Astrocyte (in vitro differentiated cells and primary cell): ENCODE measurements at places on chromosomes 1 and 21. TPM values are rescaled to one million over a fixed set of nuclear protein-coding genes. Genes with fewer than 3 reads are reported as not detected.
A peak's percentile ranks its signal among the peaks of the same experiment; 100 is the strongest.

DNA sequence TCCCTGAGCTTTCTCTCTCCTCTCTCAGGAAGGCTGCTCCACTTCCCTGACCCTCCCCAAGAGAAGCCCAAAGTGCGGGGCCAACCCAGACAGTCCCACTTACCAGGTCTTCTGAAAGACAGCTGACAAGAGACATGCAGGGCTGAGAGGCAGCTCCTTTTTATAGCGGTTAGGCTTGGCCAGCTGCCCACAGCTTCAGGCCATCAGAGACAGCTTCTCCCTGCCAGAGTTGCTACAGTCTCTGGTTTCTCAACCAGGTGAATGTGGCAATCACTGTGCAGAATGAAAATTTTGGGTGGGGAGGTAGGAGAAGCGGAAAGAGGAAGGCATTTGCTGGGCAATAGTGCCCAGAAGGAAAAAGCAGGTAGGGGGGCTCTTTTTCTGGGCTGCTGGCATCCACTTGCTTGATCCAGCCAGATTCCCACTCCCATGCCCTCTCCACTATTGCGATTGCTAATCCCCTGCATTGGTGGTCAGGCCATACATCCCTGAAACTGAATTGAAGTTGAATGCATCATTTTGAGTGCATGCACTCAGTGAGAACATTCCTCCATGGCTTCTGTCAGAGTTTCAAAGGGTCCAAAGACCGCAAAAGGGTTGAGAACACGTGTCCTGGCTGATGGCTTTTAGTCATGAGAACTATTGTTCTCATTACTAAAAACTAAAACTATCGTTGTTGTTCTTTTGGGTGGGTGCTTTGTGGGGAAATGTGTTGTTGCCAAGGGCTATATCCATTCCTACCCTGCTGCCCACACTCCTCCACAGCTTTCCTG, at the start of gene S100A8:
TSS of gene S100A8 (minus strand) at position 136 of the 773 bp plus-strand sequence. CDS start 538 bp downstream, outside the sequence.
- no peak within 1 kb of the TSS for H3K4me3 ChIP-seq
- H3K4me1 ChIP-seq: no peaks in the 10 kb centered on the region
- DNase-seq: no peak
- H3K36me3 ChIP-seq: no peaks in the 10 kb centered on the region

- no peaks in the 10 kb centered on the region for H3K4me1 ChIP-seq
- no peaks in the 10 kb centered on the region for H3K36me3 ChIP-seq
- no peak for DNase-seq
- no peaks in the 10 kb centered on the region for H3K27me3 ChIP-seq
- no peak overlapping the region for H3K4me3 ChIP-seq
Measured at GRCh38 chr1:232096751-232097150, 470.2 kb downstream of the DISC1 start.

Gene GPA33
- total RNA-seq: 0.99 and 1.2 TPM in 2 replicates

Gene GSTM5
- total RNA-seq: not detected in 2 replicates

Gene PRELP
- total RNA-seq: 0.07 TPM in 1 of 2 replicates, not detected in the other

Gene GUCA2B
- not detected in 2 replicates for total RNA-seq

DNA sequence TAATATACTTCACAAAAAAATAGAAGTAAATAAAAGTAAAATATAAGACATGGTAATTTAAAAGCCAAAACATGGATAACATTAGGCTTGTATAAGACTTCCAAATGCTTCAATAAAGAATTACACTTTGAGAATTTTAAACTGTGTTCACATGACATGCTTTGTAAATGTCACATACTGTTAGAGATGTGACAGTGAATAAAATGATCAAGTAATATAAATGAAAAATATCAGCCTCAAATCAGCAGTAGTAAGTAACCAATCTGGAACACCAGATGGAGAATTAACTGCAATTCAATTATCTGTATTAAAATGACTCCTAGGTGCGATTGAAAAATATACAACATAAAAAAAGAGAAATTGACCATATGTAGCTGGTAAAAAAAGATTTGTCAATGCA, 1260.8 kb downstream of the BRINP3 start:
- H3K27ac ChIP-seq: no peak overlapping the region
- no peaks in the 10 kb centered on the region for H3K27me3 ChIP-seq
- no peak overlapping the region for H3K4me3 ChIP-seq
- DNase-seq: no peak
- no peaks in the 10 kb centered on the region for H3K4me1 ChIP-seq
- H3K36me3 ChIP-seq: no peaks in the 10 kb centered on the region

DNA sequence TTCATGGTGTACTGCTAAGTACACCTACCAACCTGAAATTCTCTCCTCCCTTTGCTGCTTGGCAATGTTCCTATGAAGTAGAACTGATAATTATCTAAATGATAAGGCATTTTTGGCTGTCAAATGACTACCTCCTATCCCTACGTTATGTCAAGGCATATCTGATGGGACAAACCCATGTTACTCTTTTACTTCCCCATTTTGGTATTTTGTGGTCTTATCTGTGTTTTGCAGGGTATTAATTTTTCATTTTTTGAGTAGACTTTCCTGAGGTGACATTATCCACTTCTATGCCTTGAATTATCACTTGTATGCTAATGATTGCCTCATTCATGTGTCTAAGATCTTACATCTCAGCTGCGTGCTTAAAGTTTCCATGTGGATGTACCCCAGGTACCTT, 499.6 kb upstream of the B3GALT2 start:
- no peaks in the 10 kb centered on the region for H3K27me3 ChIP-seq
- H3K36me3 ChIP-seq: no peaks in the 10 kb centered on the region
- H3K4me1 ChIP-seq: no peaks in the 10 kb centered on the region
- H3K27ac ChIP-seq: no peak overlapping the region

Gene TGFB2
- total RNA-seq: 308 and 330 TPM in 2 replicates

DNA sequence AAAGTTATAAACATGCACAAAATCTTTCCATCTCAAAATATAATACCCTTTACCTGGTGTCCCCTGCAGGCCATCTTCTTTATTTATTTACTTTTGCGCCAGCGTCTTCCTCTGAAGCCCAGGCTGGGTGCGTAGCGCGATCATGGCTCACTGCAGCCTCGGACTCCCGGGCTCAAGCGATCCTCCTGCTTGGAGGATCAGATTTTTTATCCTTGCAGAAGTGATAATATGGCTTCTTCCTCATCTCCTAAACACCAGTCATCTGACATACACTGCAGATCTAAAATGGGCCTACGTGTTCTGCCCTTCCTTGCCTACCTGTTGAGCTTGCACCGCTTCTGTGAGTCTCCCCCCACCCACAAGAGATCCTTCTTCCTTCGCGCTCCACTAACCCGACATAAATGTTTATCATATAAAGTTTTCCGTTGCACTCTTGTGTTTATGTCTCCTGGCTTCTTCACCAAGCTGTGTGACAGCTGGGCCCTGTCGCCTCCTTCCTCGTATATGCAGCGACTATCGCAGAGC, 506 bp upstream of the SRP9 start:
- no peaks in the 10 kb centered on the region for H3K27me3 ChIP-seq
- H3K4me3 ChIP-seq: peak overlapping the region; percentile 98
- H3K4me1 ChIP-seq: peaks cover 29% of the 10 kb centered on the region
- peak overlapping the region; percentile 42 for H3K27ac ChIP-seq

GRCh38 chr1:77504986-77505385, 177.5 kb downstream of the ZZZ3 start:
- no peaks in the 10 kb centered on the region for H3K4me1 ChIP-seq
- H3K36me3 ChIP-seq: no peaks in the 10 kb centered on the region
- H3K27me3 ChIP-seq: no peaks in the 10 kb centered on the region
- H3K27ac ChIP-seq: no peak overlapping the region

- no peak overlapping the region for H3K4me3 ChIP-seq
- H3K27me3 ChIP-seq: no peaks in the 10 kb centered on the region
- no peak for DNase-seq
Measured at GRCh38 chr1:26330276-26330675, 12.5 kb downstream of the CD52 start.

GRCh38 chr1:63294803-63295594, 27.4 kb upstream of the FOXD3 start:
- H3K27me3 ChIP-seq: no peaks in the 10 kb centered on the region
- no peak overlapping the region for H3K27ac ChIP-seq
- H3K4me3 ChIP-seq: no peak overlapping the region

GRCh38 chr1:100622966-100623762, 85.2 kb downstream of the GPR88 start:
- H3K4me3 ChIP-seq: no peak overlapping the region
- no peaks in the 10 kb centered on the region for H3K27me3 ChIP-seq
- DNase-seq: peak; percentile 93
- peak overlapping the region; percentile 96 for H3K27ac ChIP-seq

Gene KRTAP12-2
- not detected in 2 replicates for total RNA-seq

DNA sequence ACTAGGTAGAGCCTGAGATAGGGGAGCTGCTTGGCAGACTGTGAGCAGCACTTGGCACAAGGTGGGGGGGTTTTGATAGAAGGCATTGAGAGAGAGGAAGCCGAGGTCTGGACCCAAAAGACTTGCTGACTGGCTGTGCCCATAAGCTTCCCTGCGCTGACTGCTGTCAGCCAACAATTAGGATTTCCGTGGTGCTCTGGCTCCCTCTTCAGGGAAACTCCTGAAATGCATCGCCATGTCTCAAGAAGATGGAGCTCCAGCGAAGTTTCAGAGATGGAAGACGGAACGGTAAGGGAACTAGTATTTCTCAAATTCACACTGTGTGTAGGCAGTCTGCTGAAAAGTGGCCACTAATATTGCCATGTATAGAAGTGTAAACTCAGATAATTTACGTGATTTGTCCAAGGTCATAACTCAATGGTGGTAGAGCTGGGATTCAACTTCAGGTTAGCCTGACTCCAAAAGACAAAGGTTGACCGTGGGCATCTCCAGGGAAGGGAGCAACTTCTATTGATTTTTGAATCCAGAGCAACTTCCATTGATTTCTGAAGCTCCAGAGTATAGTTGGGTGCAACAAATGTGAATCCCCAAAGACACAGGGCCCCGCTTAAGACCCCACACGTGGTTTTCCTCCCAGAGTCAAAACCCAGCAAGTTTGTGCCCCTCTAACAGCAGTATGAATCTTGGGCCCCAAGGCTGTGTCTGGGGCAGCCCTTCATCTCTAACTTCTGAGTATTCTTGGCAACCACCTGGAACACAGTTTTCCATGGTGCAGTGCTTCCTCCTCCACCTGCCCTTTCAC, 44.5 kb upstream of the CRNN start:
- H3K27me3 ChIP-seq: peaks cover 2% of the 10 kb centered on the region
- H3K4me1 ChIP-seq: no peaks in the 10 kb centered on the region
- no peak overlapping the region for H3K4me3 ChIP-seq
- H3K36me3 ChIP-seq: no peaks in the 10 kb centered on the region

- no peak overlapping the region for H3K4me3 ChIP-seq
- no peak overlapping the region for H3K27ac ChIP-seq
- no peaks in the 10 kb centered on the region for H3K4me1 ChIP-seq
- no peak for DNase-seq
- H3K27me3 ChIP-seq: no peaks in the 10 kb centered on the region
Measured at GRCh38 chr1:219751870-219752507, 139.1 kb upstream of the ZC3H11B start.

DNA sequence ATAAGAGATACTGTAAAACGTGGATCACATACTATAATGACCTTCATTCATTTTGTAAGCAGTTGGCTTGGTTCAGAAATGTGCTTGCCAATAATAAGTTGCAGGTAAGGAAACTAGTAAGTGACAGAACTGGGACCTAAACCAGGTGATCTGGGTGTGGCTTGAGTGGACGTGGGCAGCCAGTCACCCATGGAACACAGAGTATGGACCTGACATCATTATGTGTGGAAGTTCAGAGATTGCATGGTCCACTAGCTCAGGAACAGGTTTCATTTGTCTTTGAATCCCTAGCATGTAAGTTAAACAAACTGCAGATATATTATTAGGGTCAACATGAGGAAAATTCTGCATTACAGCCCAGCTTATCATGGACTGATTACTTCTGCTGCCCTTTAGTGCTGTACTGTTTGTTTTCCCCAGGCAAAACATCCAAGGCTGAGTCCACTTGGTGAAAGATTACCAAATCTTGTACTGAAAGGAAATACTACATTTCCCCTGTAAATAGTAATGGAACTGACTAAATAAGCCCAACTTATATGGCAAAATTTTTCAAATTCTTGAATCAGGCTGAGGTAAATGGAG, 327.3 kb upstream of the SGIP1 start:
- H3K27me3 ChIP-seq: no peaks in the 10 kb centered on the region
- peak; percentile 27 for DNase-seq
- no peaks in the 10 kb centered on the region for H3K4me1 ChIP-seq
- no peak overlapping the region for H3K4me3 ChIP-seq
